ENCODE measurements at places on chromosomes 13 and 19.

GRCh38 chr19:31110336-31110735 is 238.9 kb downstream of the TSHZ3 start:
- DNase-seq: no peak

DNA sequence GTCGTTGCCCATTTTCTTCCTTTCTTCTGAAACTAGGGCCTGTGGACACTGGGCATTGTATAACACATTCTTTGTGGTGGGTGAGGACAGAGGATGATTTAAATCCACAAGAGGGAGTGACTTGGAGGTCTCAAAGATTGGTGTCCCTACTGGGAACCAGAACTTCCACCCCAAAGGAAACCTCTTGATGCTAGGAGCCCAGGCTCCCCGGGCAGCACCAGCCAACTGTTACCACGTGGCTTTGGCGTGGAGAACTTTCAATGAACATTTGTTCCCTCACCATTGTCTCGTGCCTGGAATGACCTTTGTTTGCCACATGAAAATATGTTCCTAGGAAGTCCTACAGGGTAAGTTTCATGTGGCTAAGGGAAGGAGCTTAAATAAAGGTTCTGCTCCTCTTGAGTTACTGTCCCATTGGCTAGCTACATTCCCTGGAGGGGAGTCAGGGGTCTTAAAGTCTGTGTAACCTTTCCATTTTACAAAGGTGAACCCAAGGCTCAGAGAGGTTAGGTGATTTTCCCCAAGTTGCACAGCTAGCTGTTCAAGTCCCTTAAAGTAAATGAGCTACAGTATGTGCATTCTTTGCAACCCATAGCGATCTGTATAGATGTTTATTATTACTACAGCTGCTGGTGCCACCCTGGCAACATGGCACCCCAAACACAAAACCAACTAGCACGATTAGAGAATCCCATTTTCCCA is 5.0 kb upstream of the CDX2 start:
- no peak for DNase-seq

DNA sequence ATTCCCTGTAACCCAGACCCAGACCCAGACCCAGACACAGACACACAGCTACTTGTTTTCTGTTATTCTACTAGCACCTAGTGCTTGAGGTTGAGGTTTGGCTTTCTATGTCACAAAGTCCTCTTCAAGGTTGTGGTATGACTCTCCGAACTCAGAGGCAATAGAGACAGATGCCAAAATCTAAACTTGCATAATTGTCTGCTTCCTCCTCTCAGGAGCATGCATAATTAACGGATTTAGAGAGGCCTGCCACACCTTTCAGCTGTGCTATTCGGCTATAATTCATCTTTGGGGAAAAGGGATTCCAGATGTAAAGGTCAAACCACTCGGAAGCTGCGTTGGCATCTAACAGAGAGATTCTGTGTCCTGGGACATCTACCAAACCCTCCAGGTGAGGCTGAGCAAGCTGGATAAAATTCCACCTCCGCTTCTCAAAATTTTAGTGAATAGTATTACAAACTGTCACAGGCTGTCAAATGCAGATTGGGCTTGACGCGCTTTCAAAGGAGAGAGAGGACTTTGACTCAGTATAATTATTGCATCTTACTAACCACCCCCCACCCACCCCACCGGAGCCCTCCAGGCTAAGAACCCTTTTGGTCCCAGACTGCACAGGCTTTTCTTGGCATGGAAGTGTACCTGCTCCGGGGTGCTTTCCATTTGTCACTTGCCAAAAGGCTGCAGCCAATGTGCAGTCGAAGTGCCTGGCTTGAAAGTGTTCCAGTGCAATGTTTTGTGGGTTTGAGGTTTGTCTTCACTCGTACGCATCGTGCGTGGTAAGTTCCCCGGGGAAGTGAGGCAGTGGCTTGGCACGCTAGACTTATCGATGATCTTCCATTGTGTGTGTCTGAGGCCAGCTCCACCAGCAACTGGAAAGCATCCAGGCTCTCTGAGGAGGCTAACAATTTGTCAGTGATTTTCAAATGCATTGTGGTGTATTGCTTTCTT is 194.1 kb downstream of the TDRD3 start:
- DNase-seq: no peak

DNA sequence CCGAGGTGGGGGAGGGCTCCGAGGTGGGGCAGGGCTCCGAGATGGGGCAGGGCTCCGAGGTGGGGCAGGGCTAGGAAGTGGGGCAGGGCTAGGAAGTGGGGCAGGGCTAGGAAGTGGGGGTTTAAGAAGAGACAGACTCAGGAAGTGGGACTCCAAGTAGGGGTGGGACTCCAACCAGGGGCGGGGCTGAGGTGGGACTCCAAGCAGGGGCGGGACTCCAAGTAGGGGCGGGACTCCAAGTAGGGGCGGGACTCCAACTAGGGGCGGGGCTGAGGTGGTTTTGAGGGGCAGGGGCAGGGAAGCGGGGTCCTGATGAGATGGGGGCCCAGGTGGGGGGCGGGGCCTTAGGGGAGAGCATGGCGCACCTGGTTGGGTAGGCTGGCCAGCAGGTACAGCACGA is 13.6 kb downstream of the CFD start:
- DNase-seq: no peak

- no peak for DNase-seq
Measured at GRCh38 chr13:109654341-109655205, 131.8 kb downstream of the IRS2 start.

GRCh38 chr19:16398530-16399249 is 73.1 kb downstream of the EPS15L1 start:
- DNase-seq: no peak

GRCh38 chr19:3784607-3785450 is 1.4 kb downstream of the MATK start:
- no peak for DNase-seq

GRCh38 chr13:58620176-58620575 is 988.6 kb downstream of the PCDH17 start:
- no peak for DNase-seq

GRCh38 chr13:77430377-77430951 is 103.6 kb upstream of the MYCBP2 start:
- no peak for DNase-seq

DNA sequence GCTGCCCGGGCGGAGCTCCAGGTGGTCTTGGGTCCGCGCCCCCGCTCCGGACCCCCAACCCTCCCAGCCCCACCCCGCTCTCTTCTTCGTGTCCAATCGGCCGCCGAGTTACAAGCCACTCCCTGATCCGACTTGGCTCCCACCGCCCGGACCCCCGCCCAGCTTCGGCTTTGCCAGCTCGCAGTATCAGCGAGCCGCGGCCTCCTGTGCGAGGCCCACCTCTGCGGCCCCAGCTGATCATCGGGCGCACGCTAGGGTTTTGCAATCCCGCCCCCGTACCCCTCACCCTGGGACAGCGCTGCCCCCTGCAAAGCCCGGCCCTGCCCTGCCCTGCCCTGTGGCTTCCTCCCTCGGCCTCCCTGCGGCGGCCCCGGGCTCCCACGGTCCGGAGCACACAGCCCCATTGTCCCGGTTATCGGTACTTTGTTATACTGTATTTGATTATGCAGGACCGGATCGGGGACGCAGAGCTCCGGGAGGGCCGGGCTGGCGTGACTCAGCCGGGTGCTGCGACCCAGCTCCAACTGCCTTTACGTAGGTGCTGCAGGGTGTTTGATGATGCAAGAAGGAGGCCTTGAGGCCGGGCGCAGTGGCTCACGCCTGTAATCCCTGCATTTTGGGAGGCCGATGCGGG is 598 bp upstream of the LPAR2 start:
- DNase-seq: peak; percentile 69

GRCh38 chr13:104936304-104936703 is 1599.2 kb downstream of the EFNB2 start:
- DNase-seq: no peak

DNA sequence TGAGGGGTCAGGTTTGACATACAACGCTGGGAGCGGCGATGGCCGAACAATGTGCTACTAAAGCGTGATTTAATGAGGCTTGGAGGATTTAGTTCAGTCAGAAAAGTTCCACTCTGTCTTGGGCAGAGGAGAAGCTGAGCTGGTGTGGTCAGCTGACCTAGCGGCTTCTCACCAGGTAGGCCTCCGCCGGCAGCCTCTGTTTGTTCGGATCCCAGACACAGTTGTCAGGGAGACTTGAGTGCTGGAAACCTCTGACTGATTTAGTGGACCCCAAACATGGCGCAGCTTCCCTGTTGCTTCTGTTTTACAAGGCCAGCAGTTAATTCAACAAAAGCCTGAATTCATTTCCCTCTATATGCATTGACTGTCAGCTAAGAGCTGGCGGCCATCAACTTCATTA is 36.5 kb upstream of the OLFM4 start:
- DNase-seq: no peak

GRCh38 chr19:11735375-11735774 is 3.4 kb downstream of the ZNF823 start:
- no peak for DNase-seq

GRCh38 chr13:26561651-26562511 is 4.4 kb downstream of the WASF3 start:
- DNase-seq: no peak

- peak; percentile 31 for DNase-seq
Measured at GRCh38 chr13:111925146-111925875, 141.6 kb upstream of the SOX1 start.

DNA sequence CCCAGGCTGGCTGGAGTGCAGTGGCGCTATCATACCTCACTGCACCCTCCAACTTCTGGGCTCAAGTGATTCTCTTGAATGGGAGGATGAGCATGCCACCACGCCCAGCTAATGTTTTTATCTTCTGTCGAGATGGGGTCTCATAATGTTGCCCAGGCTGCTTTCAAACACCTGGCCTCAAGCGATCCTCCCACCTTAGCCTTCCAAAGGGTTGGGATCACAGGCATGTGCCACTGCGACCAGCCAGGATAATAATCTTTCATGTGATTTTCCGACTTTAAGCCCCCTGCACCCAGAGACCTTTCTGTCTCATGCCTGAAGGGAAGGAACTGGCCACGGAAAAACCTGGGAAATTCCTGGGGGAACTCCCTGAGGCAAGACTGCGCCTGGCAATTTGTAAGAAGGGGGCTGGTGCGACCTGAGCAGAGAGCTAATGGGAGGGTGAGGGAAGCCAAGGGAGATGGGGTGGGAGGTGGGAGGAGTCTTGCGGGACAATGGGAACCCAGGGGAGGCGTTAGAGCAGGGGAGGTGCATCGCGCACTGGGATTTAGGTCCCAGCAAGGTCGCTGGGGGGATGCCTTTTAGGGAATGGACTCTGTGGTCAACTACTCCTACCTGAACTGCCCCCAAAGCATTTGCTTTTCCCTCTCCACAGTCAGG is 1.2 kb upstream of the CCDC124 start:
- DNase-seq: no peak

GRCh38 chr19:12440541-12441316 is at the start of gene ZNF443:
ZNF443 (minus strand) TSS chr19:12441021; CDS start chr19:12440914, 107 bp downstream.
- DNase-seq: peak; percentile 98

GRCh38 chr13:41601718-41602445 is 144.5 kb downstream of the RGCC start:
- DNase-seq: no peak

- no peak for DNase-seq
Measured at GRCh38 chr19:54179262-54179852, 6.4 kb upstream of the TMC4 start.

DNA sequence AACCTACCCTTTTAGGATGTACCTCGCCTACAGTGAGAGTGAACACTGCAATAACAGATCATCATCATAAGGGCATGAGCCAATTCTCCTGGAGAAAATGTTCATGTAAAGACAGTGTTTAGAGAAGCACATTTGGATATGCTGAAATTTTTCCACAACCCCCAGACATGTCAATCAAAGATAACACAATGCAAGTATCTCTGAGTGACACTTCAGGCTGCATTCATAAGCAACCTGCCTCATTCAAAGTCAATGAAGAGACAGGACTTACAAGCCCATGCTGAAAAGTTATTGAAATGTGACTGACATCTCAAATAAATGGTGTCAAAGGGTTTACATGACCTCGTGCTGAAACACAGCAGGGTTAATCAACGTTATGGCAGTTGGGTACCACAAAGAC is 102.0 kb downstream of the PCDH9 start:
- DNase-seq: no peak

GRCh38 chr13:113209336-113209758 is at the start of gene CUL4A:
CUL4A (plus strand) TSS chr13:113209613; CDS start chr13:113209628, 15 bp downstream.
- peak; percentile 83 for DNase-seq

DNA sequence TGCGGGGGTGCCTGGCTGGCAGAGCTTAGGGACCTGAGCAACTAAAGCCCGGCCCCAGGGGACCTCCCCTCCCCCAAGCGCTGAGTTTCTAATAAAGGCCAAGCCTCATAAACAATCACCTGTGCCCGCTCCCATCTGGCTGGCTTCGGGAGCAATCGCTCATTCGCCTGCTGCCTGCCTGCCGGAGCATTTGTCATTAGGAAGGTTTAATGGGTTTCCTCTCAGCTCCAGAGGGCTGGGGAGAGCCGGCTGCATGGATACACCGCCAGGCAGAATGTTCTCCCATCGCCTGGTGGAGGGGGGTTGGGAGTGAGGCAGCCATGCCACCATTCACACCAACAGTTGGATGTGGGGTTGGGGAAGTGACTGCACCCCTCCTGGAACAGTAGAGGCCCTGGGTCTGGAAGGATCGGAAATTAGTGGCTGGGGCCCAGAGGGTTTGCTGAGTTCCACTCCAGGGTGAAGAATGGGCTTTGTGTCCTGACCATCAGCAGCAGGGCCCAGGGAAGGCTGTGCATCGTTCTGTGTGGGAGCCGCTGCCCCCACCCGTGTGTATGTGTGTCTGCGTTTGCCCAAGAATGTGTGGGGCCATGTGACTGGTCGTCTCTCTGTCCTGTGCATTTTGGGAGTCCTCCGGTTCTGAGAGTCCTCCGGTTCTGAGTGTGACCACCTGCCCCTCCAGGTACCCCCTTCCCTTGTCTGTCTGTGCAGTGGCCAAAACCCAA is 15.3 kb downstream of the PIN1 start:
- DNase-seq: no peak

DNA sequence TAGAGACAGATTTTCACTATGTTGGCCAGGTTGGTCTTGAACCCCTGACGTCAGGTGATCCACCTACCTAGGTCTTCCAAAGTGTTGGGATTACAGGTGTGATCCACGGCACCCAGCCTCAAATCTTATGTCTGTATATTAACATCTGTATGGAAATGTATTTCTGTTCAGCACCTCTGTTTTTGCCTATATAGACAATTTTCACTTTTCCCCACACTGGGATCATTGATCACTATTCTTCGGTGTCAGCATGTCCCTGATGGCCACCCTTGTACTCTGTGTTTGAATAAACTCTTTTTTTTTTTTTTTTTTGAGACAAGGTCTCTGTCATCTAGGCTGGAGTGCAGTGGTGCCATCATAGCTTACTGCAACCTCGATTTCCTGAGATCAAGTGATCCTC is 3.2 kb upstream of the ZNF627 start:
- DNase-seq: no peak

- no peak for DNase-seq
Measured at GRCh38 chr19:57812226-57812625, 2.5 kb downstream of the ZNF552 start.
